T-cell (primary cell): ENCODE measurements at places on chromosomes 13 and 19.

GRCh38 chr19:15577184-15577771 lies 37.7 kb upstream of the CYP4F8 start:
- DNase-seq: no peak

DNA sequence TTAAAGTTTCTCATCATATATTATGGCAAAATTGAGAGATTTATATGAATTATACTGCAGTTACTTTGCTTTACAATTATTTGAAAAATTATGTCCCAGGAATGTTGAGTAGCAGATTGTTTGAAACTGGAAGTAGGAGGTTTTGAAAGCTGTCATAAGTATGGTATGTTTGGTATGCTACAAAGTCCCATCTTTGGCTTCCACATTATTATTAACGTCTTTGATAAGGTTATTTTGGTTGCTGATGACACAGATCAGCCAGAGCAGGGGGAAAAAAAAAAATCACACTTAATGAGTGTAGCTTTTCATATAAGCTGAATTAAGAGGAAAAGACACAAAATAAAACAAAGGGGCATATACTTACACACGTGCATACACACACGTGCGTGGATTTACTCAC lies 130.1 kb downstream of the SLITRK1 start:
- no peak for DNase-seq

GRCh38 chr13:40213779-40214178 lies 452.7 kb downstream of the FOXO1 start:
- DNase-seq: no peak

DNA sequence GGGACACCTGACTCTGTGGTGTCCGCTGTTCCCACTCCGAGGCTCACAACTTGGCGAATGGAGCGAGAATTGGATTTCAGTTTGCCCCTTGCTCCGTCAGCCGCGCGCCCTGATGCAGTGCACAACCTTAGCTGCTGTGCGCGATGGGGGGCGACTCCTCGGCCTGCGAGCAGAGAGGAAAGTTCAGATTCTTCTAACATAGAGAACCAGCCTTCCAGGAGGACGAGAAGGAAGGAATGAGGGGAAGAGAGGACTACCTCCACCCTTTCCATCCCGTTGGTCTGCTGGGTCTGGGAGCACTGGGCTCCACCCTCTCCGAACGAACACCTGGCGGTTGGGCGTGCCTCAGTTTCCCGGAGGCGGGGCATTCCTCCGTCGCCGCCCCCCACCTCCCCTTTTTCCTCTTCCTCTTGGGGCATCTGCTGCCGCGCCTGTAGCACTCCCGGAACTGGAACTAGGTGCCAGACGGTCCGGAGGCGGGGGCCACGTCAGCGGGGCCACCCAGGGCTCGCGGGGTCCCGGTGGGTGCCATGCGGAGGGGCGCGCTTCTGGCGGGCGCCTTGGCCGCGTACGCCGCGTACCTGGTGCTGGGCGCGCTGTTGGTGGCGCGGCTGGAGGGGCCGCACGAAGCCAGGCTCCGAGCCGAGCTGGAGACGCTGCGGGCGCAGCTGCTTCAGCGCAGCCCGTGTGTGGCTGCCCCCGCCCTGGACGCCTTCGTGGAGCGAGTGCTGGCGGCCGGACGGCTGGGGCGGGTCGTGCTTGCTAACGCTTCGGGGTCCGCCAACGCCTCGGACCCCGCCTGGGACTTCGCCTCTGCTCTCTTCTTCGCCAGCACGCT lies at the start of gene KCNK6:
Gene KCNK6 (plus strand): TSS at position 425 of the 838 bp plus-strand sequence. CDS start 106 bp downstream, at position 531.
- no peak for DNase-seq

DNA sequence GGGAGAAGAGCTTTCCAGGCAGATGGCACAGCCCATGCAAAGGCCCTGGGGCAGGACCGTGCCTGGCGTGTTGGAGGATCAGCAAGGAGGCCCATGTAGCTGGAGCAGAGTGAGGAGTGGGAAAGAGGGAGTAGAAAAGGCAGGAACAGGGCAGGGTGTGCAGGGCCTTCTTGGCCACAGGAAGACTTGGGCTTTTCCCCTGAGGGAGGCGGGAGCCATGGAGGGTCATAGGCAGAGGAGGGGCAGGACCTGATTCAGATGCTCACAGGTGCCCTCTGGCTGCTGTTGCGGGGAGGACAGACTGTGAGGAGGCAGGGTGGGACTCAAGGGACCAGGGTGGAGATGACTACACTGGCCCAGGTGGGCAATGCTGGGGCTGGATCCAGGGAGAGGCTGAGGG lies 13.8 kb upstream of the PTPRS start:
- DNase-seq: no peak

- DNase-seq: no peak
Measured at GRCh38 chr13:22789027-22789593, 391.7 kb upstream of the SGCG start.

- no peak for DNase-seq
Measured at GRCh38 chr13:28685892-28686291, 27.0 kb downstream of the POMP start.
